ENCODE measurements at places on chromosomes 12 and 14. TPM values are rescaled to one million over a fixed set of nuclear protein-coding genes. Genes with fewer than 3 reads are reported as not detected.

DNA sequence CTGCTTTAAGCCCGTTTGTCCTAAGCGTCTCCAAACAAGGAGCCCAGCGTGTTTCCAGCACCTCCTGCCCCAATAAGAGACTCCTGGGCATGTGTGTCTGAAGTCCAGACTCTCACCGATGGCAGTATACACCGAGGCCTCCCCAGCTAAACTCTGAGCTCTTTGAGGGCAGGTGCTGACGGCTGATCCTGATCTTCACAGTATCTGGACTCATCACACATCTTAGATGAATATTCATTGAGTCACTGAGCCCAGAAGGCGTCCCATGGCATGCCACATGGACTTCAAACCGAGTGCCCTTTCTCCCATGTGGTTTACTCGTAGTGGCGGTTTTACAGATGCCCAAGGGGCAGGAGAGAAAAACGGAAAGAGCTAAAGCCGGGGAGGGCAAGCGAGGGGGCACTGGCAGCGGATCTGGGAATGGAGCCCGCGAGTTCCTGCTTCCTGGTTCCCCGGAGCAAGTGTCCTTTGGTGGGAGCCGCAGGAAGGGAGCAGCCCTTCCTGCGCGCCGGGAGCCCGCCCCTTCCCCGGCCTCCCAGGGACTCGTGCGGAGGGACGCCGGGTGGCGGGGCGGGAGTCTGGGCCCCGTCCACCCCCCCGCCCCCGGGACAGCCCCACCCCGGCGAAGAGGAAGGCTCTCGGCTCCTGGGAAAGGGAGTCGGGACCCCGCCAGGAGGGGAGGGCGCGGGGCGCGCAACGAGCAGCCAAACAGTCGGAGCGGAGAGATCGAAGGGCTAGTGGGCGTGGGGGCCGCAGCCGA lies 585 bp upstream of the TEAD4 start:
- no peak for DNase-seq

DNA sequence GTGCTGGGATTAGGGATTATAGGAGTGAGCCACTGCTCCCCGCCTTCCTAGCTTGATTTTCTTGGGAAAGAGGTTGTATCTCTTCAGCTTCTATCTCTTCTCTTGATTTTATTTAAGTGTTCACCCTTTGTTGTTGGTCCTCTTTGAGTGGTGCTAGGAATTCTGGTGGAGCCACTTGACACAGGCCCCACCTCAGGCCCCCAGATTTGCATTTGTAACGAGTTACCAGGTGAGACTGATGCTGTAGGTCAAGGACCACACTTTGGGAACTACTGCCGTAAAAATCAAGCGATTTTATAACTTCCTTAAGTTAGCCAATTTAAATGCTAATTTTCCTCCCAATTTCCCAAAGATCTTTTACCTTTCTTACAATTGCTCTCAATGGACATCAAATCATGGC lies 26.3 kb downstream of the SRGAP1 start:
- no peak for DNase-seq

SOAT2 gene
- not detected for total RNA-seq

SDR9C7 gene
- total RNA-seq, result 65.9 TPM

LRRC10 gene
- total RNA-seq, result not detected

GRCh38 chr12:110403976-110404682 lies 621 bp upstream of the ANAPC7 start:
- peak; percentile 75 for DNase-seq
